ENCODE measurements at places on chromosomes 2 and 18. TPM values are rescaled to one million over a fixed set of nuclear protein-coding genes. Genes with fewer than 3 reads are reported as not detected.

The ARMC9 gene
- 19.2 TPM for total RNA-seq

The SPDYA gene
- total RNA-seq, result 0.89 TPM

The CAVIN2 gene
- 138 TPM for total RNA-seq

The CYP26B1 gene
- total RNA-seq, result 2.2 TPM

The MAPK4 gene
- 13.5 TPM for total RNA-seq

The IMPA2 gene
- total RNA-seq, result 64.2 TPM

The GALR1 gene
- 0.09 TPM for total RNA-seq

All from mucosa of gallbladder (tissue), 1 donor.